Bronchial epithelial cell (primary cell): ENCODE measurements at places on chromosomes 4 and X. TPM values are rescaled to one million over a fixed set of nuclear protein-coding genes. Genes with fewer than 3 reads are reported as not detected.

Gene HSD17B13
- total RNA-seq: not detected in 2 replicates

DNA sequence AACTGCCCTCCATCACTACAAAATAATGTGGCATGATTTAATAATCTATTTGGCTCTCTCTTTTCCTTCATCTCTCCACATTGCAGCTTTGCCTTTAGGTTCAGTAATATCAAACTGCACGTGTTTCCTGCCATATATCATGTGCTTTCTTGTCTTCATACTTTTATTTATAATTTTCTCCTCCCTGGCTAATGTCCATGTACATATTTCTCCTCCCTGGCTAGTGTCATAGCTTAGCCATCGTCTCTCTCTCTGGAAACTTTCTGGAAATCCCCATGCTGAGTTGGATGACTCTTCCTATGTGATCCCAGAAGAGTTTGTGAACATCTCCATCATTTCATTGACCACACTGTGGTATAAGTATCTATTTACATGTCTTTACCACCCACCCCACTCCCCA is 21.3 kb upstream of the PDGFC start:
- DNase-seq: no peak

DNA sequence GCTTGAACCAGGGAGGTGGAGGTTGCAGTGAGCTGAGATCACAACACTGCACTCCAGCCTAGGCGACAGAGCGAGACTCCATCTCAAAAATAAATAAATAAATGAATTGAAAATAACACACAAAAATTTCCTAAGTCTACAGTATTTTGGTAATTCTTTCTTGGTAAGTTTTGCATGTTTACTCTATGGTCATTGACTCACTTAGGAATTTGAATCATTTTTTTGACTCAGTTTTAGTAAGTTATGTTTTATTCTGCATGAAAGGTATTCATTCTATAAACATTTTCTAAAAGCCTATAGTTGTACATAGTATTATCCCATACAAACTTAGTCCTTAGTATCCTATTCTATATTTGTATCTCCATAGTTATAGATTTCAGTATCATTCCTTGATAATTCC is 772.9 kb upstream of the SLIT2 start:
- no peak for DNase-seq

GRCh38 chr4:172777729-172778431 is 390.7 kb upstream of the GALNT7 start:
- DNase-seq: no peak

DNA sequence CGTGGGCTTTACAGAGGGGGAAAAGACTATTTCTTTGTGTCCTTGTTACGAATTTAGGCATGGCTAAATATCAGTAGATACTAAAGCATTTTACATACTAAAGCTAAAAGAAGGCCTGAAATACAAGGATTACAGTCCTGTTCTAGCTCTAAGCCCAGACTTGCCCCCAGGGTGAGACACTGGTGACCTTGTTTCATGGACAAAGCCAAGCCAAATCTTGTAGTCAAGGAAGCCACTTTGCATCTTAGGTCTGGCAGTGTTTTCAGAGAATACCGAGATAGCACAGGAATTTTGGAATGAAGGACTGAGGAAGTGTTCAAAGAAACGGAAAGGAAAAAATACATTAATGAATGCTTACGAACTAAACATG is 733 bp upstream of the G3BP2 start:
- no peak for DNase-seq

- no peak for DNase-seq
Observed at GRCh38 chrX:1316527-1316926, 20.1 kb upstream of the IL3RA start.
